ENCODE measurements at places on chromosomes 11 and 22.

DNA sequence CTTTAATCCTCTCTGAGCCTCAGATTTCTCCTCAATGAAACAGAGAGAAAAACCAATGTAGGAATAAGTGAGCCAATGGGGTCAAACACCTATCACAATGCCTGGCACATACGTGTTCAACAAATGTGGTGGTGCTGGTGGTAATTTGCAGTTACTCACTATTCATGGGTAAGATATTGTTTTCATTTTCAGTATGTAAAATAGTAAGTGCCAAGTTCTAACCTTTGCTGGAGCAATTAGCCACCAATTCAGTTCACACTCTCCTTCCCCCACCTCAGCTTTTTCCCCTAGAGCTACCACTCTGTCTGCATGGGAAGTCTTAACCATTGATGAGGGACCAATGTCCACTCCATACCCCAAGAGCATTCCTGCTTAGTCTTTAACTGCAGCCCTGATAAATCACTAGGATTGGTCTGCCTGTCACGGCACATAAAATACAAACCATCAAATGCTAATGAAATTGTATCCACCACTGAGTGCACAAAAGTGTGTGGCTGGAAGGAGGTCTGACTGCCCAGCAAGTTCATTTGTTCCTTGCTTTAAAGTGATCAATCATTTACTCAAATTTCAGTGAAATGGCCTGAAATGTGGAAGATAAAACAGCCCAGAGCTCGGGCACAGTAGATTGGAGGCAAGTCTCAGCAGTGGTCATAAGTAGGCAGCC lies 187.4 kb upstream of the API5 start:
- no peak for DNase-seq

DNA sequence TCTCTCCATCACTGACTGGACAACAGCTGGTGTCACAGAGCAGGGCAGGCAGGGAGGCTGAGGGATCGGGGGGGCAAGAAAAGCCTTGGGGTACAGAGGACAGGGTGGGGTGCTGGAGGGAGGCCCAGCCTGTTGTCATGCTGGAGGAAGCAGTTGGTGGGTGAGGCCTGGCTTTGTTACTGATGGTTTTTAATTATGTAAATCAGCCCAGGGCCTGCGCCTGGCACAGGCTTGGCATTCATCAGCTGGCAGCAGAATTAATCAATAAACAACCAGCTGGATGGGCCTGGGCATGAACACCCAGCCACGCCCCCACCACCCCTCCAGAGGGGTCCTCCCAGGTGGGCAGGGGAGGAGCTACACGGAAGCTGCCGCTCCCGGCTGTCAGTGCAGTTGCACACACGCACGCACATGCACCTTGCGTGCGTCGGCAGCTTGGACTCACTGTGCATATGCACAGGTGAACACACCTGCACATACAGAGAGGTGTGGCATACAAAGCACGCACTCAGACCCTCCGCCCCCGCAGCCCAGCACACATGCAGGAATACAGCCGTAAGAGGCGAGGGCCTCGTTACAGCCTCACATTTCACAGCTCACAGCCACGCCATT lies 21.3 kb upstream of the ELFN2 start:
- no peak for DNase-seq

DNA sequence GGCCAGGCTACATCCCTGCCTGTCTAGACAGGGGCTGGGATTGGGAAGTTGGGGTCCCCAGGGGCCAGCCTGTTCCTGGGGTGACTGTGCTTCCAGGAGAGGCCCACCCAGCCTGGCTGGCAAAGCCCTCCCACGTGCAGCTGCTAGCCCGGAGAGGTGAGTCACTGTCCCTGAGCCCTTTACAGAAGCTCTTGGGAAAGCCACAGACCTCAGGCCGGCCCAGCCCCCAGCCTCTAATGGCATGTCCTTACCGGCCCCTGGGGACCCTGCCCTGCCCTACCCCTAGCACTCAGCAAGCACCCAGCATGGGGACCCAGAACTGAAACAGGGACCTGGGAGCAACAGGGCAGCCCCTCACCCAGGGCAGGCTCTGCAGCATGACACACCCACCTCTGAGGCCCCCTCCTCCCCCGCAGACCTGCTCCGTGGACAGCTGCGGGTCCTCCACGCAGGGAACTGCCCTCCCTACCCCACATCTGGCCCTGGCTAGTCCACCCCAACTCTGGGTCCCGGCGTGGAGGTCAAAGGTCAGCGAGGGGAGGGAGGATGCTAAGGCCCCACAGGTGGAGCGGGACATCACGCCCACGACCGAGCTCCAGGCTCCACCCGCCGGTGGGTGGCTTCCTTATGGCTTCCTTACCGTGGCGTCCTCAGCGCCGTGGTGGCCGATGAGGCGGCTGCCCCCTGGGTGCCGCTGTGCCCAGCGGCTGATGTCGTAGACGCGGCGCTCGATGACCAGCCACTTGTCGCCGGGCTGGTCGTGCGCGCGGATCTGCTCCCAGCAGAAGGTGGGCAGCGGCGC lies 615 bp downstream of the FADS3 start:
- no peak for DNase-seq

DNA sequence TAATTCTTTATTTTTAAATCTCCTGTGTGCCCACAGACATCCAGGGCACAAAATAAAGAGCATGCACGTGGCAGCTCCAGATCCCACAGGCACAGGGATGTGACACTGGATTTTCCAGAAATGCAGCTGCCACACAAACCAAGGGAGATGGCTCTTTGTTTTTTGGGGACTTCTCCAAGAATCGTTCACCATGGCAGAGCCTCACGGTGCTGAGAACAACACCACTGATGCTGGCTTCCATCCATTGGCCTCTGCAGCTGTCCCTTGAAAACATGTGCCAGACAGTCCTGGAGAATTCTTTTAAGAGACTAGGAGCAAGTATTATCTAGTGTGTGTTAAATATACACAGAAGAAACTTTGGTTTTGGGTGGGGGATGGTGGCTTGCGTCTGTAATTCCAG lies 108.4 kb upstream of the SLC22A12 start:
- DNase-seq: no peak

DNA sequence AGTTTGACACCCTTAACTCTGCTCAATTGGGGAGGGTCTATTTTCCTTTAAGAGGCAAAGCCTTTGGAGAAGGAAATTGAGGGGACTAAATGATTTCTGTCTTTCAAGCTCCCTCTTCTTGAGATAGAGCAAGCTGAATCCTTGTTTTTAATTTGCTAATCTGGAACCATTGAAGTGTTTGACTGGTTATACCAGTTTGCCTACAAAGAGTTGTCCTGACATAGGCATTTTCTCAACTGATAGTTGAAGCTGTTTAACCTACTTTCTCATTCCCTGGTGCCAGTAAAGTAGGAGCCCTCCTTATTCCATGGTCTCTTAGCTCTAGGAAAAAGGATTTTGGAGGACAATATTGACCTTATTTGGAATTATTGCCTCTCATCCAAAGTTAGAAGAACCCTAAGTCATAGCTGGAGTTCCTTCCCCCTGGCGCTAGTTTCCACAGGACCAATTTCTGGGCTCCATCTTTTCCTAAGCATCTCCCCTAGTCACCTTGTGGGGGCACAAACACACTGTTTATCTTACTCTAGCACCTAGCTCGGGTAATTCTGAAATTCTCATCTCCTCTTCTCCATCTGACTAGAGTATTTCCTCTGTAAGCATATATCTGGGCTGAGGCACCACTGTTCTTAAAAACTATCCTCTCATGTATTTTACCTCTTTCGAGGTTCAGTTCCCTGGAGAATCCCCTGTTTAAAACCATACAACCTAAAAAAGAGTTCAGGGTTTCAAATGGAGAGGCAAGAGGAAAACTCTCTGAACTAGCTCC lies 7.4 kb downstream of the ZDHHC5 start:
- DNase-seq: no peak
